ENCODE measurements at places on chromosomes 4 and X.

GRCh38 chr4:80006935-80007744, 65.9 kb downstream of the ANTXR2 start:
- DNase-seq: no peak

DNA sequence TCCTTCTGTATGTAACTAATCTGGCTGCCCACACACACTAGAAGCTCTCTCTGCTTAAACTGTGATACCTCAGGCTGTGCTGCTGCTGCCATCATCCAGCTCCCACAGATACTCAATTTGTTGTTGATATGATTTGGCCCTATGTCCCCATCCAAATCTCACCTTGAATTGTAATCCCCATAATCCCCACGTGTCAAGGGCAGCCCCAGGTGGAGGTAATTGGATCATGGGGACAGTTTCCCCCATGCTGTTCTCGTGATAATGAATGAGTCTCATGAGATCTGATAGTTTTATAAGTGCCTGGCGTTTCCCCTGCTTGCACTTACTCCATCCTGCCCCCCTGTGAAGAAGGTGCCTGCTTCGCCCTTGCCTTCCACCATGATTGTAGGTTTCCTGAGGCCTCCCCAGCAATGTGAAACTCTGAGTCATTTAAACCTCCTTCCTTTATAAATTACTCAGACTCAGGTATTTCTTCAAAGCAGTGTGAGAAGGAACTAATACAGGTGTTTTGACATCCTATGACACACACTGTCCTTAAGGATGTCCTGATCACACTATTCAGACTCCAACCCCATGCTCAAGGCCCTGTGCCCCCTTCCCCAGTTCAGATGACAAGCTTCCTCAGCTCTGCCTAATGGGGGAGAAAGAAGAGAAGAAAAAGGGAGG, 2.9 kb upstream of the ATOH1 start:
- no peak for DNase-seq

DNA sequence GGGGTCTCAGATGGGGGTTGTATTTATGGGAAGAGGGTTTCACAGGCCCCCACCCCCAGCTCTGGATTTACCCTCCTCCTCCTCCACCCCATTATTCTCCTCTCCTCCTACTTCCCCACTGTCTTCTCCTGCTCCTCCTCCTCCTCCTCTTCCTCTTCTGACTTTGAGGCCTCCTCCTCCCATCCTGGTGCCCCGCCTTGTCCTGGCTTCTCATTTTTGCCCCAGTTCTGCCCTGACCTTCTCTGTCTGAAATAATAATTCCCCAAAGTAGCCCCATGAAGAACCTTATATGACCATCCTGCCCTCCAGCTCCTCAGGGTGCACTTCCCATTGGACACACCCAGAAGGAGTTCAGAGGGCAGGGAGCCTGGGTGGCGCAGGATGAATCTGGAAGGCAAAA, 351.4 kb upstream of the GATB start:
- no peak for DNase-seq

- DNase-seq: no peak
Observed at GRCh38 chr4:26074712-26075430, 160.9 kb downstream of the SMIM20 start.

DNA sequence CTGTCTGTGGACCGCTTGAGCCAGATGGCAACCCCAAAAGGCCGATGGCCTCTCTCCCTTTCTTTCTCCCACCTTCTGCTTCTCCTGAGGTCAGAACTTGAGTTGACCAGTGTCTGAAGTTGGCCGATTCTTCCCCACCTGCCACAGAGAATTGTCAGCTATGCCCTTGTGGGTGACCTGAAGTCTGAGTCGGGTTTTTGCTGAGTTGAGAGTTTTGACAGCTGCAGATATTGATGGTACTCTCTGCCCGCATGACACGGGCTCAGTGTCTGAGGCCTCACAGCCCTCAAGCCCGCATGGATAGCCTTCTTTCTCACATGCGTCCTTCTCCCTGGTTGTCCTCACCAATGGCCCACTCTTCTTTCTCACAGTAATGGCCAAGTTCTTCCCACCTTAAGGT, 111.0 kb downstream of the EFNB1 start:
- no peak for DNase-seq
